ENCODE measurements at places on chromosomes 13 and 19.
A peak's percentile ranks its signal among the peaks of the same experiment; 100 is the strongest.

DNA sequence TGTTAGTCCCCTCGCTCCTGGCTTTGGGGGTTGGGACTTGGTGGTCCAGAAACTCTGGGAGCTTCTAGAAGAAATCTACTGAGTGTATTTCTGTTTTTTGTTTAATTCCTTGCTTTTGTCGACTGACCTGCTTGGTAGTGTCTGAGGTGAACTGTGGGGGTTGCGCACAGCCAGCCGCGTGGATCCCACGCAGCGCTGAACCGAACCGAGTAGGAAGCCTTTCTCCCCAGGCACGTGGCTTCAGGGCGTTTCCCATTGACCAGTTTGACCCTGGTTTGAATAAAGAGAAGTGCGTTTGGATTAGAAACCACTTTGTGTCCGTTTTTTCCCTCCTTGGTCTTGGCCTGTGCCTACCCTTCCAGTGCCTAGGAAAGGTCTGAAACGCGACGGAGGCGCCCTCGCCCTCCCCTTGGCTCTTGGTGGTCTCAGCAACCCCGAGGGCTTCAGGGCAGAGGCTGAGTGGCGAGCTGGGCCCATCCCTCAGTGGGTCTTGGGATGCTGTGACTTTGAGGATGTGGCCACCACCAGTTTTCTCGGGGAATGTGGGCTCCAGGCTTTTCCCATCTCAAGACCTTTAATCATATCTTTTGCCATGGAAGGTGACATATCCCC is 2.7 kb upstream of the RPS15 start:
- DNase-seq, result no peak

DNA sequence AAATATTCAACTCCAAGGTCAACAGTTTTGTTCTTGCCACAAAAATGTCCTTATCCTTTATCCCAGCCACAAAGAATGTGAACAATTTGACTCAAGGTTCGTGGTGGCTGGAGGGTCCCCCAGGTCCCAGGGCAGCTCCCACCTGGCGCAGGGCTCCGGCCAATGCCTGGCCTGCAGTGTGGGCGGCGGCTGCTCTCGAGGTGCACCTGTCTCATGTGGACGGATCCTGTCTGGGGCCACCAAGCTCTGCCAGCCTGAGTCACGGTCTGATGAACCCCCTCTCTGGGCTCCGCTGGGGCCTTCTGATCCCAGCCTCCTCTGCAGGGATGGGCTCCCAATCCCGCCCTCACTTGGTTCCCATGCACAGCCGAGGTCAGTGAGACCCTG is 49.4 kb downstream of the GAS6 start:
- no peak for DNase-seq

- DNase-seq, result no peak
Observed at GRCh38 chr19:45117167-45117594, 24.2 kb downstream of the PPP1R37 start.

DNA sequence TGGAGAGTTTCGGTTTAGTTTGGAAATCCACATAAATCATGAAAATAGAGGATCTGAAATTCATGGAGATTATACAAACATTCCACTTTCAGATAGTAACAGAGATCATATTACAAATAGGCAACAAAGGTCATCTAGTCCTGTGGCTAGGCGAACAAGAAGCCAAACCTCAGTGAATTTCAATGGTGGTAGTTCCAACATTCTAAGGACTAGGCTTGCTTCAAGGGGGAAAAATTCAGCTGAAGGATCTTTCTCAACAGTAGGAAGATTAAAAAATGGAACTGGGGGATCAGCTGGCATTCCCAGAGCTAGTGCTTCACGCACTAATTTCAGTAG is 47.0 kb downstream of the FOXO1 start:
- DNase-seq, result no peak

- no peak for DNase-seq
Observed at GRCh38 chr19:308471-309205, 17.4 kb upstream of the PLPP2 start.

DNA sequence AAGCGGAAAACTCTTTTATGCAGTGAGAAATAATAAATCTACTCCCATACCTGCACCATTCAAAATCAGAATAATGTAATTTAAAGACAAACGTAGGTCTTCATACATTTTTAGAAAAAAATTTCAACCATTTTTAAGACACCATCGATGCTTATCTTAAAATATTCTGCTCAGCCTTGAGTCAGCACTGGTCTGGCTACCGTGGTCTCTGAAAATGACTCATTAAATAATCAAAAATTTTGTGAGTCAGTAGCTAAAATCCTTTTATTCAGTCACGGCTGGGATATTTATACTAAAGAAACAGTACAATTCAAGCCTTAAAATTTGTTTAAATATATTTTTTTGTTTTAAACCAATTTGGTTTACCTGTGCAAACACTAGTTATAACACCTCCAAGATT is 2862.8 kb upstream of the PCDH20 start:
- no peak for DNase-seq

DNA sequence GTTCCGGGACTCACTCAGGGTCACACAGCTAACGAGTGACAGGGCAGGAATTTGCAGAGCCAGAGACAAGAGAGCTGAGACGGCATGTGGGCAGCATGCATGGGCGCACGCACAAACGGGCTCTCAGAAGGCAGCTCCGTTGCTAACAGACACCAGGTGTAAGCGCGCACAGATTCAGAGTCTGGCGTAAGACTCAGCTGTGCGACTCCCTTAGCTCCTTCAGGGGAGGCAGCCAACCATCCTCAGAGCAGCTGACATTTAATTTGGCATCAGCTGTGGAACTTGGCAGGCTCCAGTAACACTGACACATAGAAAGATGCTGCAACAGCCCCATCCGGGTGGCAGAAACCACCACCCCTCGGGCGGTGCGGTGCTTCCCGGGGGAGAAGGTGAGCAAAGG is 7.5 kb upstream of the TM6SF2 start:
- DNase-seq, result no peak

DNA sequence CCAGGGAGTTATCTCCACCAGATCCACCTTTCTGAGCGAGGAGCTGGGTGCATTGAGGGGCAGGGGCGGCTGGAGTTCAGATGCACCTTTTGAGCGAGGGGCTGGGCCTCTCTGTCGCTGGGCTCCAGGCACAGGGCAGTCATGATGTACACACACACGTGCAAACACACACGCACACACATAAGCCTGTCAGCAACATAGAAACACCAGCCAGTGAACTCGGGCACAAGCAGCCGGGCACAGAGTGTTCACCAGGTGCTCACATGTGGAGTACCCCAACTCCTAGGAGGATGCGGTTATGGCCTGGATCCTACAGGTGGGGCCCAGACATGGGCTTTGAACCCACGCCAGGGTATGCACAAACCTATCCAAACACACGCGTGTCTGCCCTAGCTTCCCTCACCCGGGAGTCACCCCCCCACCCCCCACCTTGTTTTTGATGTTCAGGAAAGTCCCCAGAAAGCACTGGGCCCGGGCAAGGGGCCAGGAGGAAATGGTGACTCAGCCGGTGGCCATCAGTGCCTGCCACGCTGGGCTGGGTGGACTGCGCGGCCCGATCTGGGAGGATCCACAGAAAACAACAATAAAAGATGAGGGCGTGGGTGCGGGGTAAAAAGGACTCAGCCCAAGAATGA is 13.3 kb downstream of the ARRDC2 start:
- DNase-seq, result peak; percentile 98

GRCh38 chr13:108154421-108154858 is 60.9 kb downstream of the LIG4 start:
- DNase-seq, result no peak

DNA sequence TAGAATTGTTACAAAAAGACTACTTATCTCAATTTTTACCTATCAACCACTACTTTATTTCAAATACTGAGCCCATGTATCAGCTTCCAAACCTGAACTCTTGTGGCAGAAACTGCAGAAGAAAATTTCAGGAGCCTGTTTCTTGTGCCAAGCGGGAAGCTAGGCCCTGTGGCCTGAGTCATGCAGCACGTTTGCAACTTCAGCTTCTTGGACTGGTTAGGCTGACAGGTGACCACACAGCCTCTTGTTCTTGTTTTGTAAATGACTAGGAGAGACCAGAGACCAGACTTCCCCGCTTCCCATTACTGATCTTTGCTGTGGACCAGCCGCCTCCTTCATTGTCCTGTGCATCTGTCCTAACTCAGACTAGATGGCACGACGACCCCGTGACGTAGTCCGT is 3.4 kb upstream of the LAMP1 start:
- no peak for DNase-seq

GRCh38 chr19:16324384-16325160 is at the start of gene KLF2:
Gene KLF2, plus strand, starts transcription at chr19:16324826. Its CDS starts 98 bp downstream, at chr19:16324924.
- peak; percentile 97 for DNase-seq

- no peak for DNase-seq
Observed at GRCh38 chr19:37484406-37485168, 15.4 kb downstream of the ZNF570 start.

DNA sequence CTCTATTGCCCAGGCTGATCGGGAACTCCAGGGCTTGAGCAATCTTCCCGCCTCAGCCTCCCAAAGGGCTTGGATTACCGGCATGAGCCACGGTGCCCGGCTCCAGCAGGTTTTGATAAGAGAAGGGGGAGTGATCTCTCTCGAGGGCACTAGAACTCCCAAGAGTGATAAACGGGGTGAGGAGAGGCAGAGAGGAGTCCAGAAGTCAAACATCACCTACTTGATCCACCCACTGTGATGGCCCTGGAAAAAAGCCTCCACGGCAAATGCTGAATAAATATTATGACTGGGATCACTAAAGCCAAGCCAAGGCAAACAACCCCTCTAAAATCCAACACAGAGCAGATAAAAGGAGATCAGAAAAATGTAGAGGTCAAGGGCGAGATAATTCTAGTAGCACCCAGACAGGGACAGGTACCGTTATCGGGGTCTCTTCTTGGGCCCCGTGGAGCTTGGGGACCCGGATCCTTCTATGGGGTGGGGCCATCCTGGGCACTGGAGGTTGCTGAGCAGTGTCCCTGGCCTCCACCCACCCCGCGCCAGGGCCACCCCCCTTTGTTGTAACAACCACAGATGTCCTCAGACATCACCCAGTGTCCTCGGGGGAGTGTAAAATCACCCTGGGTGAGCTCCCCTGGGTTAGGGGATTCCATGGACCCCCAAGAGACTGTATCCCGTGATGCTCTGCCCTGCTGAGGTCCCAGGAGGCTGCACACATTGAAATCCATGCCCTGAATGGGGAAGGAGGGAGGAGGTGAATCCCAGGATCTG is 3.7 kb upstream of the CREB3L3 start:
- no peak for DNase-seq

- DNase-seq, result no peak
Observed at GRCh38 chr13:40586886-40587565, 79.4 kb downstream of the FOXO1 start.

DNA sequence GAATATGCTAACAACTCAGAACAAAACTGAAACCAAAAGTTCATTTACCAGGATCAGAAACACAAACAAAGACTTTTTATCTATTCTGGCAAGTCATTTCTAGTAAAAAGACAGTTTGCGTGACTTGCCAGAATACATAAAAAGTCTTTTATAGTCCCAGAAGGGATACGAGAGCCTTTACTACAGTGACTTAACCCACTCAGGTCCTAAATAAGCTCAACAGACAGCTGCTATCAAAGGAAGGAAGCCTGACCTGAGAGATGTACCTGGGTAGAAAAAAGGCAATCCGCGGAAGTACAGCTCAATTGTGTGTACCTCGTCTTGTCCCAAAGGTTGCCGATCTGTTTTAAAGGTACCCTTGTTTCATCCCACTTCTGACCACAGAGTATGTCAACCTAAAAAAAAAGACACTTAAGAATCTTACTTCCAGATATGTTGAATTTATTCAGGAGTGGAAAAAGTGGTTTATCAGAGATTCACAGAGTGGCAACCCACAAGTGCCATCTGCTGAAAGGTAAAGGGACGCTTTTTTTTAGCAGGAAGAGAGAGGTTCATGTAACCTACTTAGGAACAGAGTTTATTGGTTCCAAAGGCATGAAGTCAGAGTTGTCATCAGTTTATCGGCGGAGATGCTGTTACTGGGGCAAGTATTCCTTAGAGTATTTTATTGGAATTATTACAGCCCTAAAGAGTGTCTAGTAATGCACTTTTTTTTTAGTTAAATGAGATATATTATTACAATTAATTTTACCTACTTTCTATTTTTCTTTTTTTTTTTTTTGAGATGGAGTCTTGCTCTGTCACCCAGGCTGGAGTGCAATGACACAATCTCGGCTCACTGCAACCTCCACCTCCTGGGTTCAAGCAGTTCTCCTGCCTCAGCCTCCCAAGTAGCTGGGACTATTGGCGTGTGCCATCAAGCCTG is 69.7 kb upstream of the C1QTNF9B start:
- no peak for DNase-seq

DNA sequence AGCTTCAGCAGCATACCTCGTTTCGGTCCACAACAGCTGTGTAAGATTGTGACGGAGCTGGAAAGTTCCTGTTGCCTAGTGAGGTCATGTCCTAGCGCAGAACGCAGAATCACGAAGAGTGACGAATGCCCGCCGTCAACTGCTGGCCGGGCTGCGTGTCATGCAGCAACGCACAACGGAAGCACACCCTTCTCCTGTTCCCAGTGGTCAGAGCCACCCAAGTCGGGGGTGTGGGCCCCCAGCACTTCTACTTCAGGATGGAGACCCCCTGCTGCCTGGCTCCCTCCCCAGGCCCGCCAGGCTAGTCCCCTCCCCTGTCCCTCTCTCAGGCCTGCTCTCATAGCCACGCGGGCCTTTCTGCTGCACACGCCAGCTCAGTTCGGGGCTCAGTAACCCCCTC is 25.9 kb downstream of the C2CD4C start:
- no peak for DNase-seq

- DNase-seq, result no peak
Observed at GRCh38 chr13:51005566-51005965, 96.0 kb downstream of the RNASEH2B start.

- no peak for DNase-seq
Observed at GRCh38 chr13:78630511-78630910, 27.2 kb upstream of the POU4F1 start.

DNA sequence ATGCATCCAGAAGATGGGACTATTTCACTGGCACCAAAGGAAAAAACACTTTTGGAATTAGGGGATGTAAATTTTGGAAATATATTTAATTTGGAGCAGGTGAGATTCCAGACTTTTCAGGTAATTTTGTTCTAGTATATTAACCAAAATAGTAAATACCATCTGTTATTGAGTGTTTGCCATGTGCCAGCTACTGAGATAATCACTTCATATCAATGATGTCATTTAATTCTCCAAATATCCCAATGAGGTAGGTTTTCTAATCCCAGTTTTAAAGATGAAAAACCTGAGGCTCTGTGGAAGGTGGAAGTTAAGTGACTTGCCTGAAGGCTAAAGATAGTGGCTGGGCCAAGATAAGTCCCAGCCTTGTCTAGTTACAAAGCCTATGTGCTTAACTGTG is 95.2 kb downstream of the TDRD3 start:
- DNase-seq, result no peak

- DNase-seq, result no peak
Observed at GRCh38 chr19:3152419-3152780, 16.6 kb downstream of the GNA15 start.

GRCh38 chr19:8673276-8673891 is 25.2 kb downstream of the ACTL9 start:
- DNase-seq, result no peak

- no peak for DNase-seq
Observed at GRCh38 chr13:67410645-67411044, 180.5 kb upstream of the PCDH9 start.

- peak; percentile 14 for DNase-seq
Observed at GRCh38 chr13:52809310-52809769, 39.1 kb downstream of the PCDH8 start.

Data from CD14-positive monocyte (primary cell).